NCI-H1105 treated with DMSO at 0.1 percent for 48 hours (cell line): ENCODE measurements at places on chromosomes 6 and 20.

DNA sequence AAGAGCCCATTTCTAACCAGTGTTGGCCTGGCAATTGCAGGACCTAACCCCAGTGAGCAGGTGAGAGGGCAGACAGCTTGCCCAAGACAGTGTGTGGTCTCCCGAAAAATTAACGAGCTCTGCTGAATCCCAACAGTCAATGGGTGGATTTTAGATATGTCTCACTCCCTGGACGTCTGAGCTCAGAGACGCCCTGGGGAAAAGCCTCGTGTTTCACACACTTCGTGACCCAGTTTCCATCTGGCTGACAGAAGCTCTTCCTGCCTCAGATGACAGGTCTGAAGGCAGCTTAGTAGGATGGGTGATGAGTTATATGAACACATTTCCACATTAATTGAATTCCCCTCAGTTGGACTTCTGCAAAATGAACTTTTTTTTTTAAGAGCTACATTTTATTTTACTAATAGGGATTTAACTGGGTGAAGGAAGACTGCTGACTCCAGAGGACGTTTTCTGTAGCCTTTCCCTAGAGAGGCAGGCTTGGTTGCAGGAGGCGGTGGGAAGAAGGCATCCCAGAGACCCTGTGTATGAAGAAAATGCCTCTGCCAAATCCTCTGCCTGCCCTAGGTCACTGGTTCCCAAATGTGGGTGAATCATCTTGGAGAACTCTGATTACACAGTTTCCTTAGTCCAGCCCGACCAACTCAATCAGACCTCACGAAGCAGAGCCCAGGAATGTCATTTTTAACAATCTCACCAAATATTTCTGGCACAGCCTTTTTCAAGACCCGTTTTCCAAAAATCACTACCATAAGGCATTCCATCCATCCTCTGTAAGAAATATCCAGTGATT is 71.7 kb upstream of the LY86 start:
- DNase-seq = no peak

DNA sequence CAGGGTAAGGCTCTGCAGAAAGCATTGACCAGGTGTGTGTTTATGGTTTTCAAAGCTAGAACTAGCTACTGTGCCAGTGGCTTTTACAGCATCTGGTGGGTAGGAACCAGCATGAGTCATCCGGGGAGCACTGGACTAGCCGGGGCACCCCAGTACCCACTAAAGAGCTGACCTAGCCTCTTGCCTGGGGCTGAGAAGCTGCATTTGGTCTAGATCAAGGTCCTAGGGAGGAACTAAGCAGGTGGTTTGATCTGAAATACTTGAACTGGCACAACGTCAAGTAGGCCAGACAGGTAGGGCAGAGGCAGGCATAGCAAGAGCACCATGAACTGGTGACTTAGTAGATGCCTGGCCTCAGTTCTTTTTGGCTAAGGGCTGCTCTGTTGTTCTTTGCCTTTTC is 109.8 kb upstream of the PTPRK start:
- DNase-seq = no peak

- no peak for DNase-seq
These were observed 2.5 kb downstream of the FOXF2 start for GRCh38 chr6:1391800-1392309.

- no peak for DNase-seq
These were observed 249.5 kb downstream of the SOX4 start for GRCh38 chr6:21842875-21843645.

- no peak for DNase-seq
These were observed 26.3 kb upstream of the MC3R start for GRCh38 chr20:56222201-56222600.

- DNase-seq = peak; percentile 65
These were observed at the start of gene RNF182 for GRCh38 chr6:13924949-13925881. Gene RNF182 (plus strand): TSS chr6:13924952. CDS start chr6:13977120, 52,168 bp downstream.
